ENCODE measurements at places on chromosomes 12 and 14.

DNA sequence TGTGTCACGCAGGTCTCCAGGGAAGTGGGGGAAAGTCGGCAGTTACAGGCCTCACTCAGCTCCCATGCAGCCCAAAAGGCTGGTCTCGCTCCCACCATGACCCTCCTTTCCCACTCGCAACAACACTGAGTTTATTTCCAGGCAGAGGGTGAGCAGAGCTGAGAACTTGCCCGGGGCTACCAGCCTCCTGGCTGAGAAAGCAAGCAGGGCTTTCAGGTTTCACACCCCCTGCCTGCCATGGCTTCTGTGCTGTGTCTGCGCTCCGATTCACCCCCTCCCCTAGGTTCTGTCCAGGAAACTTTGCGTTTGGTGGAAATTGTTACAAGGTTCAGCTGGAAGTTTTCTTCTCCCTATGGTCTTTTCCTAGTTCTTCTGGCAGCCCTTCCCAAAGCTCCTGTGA, 17.1 kb downstream of the OR10G2 start:
- DNase-seq = no peak

- no peak for DNase-seq
Measured at GRCh38 chr12:10960211-10960610, 21.1 kb upstream of the TAS2R14 start.

DNA sequence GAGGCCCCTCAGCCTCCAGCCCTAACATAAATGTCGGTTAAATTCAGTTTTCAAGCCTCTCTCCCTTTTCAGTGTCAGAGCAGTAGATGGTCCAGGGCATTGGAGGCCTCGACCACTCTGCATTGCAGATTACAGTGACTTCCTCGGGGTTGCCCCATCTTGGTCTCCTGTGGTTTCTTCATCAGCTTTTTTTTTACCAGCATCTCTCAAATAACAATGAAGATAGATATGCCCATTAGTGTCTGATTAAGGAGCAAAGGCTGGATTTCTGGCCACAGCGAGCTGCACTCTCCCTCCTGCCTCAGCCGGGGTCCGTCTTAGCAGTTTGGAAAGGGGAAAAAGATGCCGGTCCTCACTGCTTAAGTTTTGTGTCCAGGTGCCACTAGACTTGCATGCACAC, 49.7 kb downstream of the C14orf132 start:
- no peak for DNase-seq

- no peak for DNase-seq
Measured at GRCh38 chr12:53200458-53201176, 6.4 kb downstream of the ITGB7 start.

DNA sequence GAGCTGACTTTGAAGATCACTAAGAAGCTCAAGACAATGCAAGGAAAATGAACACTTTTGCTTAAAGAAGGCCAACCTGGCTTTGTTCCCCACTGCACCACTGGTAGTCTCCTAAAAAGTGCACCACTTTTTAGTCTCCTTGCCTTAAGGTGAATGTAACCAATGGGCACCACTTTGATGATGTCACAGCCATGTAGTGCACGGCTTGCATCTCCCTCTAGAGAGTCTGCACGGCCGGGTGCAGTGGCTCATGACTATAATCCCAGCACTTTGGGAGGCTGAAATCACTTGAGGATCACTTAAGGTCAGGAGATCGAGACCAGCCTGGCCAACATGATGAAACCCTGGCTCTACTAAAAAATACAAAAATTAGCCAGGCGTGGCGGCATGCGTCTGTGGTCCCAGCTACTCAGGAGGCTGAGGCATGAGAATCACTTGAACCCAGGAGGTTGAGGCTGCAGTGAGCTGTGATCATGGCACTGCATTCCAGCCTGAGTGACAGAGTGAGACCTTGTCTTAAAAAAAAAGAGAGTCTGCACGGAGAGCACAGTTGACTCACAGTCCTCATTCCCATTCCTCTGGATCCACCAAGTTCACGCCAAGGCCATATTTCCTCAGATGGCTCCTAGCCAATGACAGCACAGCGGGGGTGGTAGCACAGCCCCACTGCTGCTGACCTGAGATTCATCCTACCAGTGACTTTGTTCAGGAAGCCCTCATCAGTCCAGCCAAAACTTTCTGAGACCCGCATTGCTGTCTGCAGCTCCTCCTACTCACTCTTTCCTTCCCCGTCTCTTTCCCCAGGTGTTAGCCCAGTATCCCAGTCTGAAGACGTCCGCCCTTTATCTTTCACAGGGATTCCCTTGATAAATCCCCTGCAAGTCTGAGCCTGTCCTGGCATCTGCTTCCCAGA, 16.5 kb upstream of the IFT81 start:
- DNase-seq = peak; percentile 93

- peak; percentile 87 for DNase-seq
Measured at GRCh38 chr14:64191756-64192155, 102.4 kb downstream of the ESR2 start.

- no peak for DNase-seq
Measured at GRCh38 chr12:132099739-132100138, 44.4 kb downstream of the DDX51 start.

GRCh38 chr12:19856389-19856788, 417.1 kb downstream of the AEBP2 start:
- DNase-seq = no peak

GRCh38 chr14:56147986-56148901, 30.0 kb downstream of the PELI2 start:
- DNase-seq = no peak

GRCh38 chr14:21686468-21686867, 12.8 kb upstream of the OR4E1 start:
- no peak for DNase-seq

DNA sequence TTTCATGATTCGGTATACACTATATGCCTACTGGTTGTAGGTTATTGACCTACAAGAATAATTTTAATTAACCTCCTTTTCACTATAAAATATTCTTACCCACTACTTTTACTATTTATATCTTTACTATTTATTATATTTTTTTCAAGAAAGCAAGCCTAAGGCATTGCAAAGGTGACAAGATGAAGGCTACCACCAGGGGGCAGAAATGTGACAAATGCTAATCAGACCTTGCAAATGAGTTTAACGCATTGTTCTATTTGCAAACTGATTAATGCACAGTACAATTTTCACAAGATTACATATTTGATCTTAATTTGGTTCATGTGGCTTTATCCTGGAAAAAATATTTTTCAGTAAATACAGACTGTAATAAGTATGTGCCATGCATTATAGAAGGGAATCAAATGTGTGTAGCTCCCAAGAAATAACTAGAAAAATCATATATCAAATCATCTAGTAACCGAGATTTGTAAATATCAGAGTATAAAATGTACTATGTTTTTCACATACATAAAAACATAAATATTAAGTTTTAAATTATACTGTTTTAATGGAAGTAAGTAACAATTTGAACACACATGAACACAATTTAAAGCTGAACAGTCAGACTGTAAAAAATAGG, 107.0 kb downstream of the ADAMTS20 start:
- peak; percentile 53 for DNase-seq

- DNase-seq = no peak
Measured at GRCh38 chr12:92035477-92035876, 110.2 kb downstream of the BTG1 start.

- DNase-seq = no peak
Measured at GRCh38 chr12:49928471-49928870, 22.1 kb upstream of the AQP2 start.

DNA sequence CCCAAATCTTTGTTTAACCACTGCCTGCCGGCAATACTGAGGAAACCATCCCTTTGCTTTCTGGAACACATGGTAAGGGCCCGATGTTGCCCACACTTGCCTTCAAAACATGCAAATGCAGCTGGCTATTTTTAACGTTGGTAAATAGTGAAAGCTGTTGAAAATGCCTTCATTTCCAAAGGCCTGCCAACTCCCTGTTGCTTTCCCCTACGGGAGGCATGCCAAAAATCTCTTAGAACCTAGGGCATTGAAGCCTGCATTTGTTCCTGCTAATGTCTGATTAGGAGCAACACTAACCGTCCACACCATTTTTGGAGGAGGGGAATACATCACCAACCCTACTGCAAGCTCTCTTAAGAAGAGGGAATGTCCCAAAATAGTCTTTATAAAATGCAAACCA, 152.6 kb upstream of the NOS1 start:
- DNase-seq = no peak

- DNase-seq = no peak
Measured at GRCh38 chr14:75433631-75434071, 5.8 kb downstream of the JDP2 start.

GRCh38 chr14:67787673-67788072, 28.7 kb downstream of the ZFYVE26 start:
- DNase-seq = no peak

DNA sequence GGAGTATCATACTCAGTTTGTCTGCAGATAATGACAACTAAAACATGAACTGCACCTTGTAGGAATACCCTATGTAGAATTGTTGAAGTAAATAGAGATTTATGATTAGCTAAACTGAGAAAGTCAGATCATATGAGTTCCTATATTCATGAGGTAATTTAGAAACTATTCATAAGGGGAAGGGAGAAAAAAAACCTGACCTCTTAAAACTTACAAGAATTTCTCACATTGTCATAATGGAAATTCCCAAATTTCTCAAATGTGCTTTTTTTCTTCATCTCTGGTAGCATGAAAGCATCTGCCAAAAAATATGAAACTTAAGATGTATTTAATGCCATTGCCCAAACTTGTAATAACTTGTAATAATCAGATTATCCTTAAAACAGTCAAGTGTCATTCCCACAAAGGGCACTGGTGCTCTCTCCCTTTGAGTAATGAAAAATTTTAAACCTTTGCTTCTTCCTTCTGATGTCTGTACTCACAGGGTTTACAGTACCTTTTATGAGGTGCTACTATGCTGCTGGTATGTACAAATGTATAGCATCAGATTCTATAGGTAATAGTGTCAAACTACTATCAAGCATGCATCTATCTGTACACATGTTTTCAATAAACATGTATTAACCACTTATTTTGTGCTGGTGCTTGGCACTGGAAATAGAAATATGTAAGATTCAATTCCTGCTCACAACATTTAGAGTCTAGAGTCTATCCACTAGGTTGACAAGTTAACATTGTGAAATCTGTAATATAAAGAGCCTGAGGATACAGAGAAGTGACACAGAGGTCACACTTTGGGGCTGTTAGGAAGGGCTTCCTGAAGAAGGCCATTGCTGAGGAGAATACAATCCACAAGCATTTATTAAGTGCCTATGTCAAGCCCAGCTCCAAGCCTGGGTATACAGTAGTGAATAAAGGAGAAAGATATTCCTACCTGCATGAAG, 17.4 kb upstream of the DRAM1 start:
- DNase-seq = no peak

DNA sequence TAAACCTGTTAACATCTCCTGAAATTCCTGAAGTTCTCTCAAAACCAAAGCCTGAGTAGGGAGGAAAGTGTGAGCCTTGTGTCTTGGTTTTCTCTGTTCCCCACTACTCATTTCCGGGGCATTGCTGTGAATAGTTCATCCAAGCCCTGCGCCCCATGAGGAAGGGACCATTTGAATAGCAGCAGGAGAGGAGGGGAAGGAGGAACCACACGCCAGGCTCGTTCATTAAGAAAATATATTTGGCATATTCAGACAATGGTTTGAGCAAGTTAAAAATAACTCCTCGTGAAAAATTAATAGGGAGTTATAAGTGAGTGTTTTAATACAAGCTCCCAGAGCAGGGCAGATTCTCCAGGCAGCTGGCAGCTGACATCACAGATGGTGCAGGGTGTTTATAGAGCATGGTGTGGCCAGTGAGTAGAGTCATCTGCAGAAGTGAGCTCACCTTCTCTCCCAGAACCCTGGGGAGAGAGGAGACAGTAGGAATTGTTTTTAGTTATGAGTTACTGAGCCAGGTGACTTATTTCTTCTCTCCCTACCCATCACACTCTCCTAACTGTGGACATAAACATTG, 29.5 kb upstream of the CISTR start:
- DNase-seq = no peak

DNA sequence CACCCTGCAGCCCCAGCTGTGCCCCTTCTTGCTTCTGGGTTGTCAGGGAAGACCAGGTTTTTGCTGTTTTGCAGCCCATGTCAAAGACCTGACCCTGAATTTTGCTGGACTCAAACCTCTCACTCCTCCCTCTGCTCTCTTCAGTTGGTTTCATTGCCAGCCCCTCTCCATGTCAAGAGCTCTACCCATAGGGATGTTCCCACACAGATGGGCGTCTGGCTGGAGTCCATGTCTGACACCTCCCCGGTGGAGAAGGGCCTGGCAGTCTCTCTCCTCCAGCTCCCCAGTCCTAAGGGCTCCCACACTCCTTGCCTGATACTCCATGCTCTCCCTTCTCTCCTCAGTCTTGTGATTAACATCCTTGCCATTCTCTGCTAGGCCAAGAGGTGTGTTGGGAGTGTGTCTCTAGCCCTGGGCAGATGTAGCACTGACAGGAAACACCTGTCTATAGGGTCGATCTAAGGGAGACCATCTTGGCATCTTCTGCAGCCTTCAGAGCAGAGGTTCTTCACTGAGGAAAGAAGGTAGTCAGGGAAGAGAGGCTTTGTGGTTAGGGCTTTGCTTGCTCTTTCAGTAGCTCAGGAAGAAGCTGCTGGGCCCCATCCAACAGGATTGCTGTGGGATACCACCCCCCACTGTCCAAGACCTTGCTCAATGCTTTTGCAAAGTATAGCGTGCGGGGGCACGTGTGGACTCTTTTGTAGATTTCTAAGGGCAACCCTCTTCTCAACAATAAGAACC, 4.7 kb downstream of the ASIC1 start:
- no peak for DNase-seq
